AG08396 (cell line): ENCODE measurements at places on chromosomes 3 and 15.

DNA sequence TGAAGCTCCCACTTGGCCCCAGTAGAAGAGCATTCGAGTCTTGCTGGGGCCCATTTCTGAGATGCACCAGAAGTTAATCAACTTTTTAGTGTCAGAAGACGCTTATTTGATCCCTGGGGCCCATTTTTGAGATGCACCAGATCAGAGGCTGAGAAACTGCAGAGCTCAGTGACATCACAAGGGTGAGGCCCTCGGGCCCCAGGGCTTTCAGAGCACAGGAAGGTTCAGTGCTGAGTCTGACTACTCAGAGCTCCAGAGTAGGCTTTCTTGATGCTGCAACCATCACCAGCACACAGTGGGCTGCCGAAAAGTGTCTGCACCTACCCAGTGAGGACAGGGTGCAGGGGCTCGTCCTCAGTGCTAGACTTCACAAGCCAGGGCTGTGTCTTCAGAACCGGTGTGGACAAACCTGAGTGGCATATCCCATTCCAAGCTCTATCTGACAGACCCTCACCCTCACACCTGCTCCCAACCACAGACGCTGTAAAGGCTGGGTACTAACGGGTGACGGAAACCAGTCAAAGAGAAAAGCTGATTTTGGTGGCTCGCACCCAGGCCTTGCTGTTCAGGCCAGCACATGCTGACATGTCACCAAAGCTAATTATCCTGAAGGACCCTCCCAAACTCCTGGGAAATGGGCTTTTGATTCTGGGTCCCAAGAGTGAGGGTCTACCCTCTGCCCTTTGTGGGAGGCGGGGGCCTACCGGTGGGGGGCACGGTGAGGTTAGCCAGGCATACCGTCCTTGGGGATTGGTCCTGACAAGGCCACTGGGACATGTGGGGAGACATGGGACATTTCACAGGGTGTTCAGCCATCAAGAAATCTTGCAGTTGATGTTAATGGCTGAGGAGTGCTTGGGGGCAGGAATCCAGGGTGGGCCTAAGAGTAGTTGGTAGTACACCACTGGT, 83.0 kb downstream of the PDCD6IP start:
- DNase-seq, result no peak

DNA sequence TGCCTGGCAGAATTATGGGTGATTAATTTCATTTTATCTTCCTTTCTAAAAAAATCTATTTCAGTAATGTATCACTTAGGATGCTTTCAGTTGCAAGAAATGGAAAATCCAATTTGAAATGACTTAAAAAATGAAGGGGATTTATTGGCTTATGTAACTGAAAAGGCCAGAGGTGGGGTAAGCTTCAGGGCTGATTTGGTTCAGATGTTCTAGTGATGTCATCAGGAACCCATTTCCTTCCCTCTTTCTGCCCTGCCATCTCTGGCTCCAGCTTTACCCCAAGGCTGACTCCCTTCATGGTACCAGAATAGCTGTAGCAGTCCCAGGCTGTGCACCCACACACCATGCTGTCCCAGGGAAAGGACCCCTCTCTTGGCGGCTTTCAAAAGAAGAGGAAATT, 18.5 kb upstream of the REC114 start:
- no peak for DNase-seq

DNA sequence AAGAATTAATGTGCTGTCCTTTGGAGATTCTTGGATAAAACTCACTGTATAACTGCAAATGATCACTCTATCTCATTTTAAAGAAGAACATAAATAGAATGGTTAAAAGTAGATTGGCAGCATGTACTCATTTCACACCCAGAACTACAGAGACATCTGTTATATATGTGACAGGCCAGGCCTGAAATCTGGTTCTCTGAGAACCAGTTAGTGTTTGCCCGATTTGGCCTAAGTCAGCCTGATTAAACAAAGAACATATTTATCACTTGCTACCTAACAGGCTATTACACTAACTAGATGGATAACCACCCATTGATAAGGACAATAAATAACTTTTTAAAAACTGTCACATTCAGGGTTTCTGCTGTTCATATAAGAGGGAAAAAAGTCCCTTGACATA, 460.1 kb downstream of the CNTN4 start:
- DNase-seq, result no peak

- peak; percentile 45 for DNase-seq
Observed at GRCh38 chr3:136250903-136251460, 842 bp downstream of the PCCB start.
